Mesothelial cell of epicardium (in vitro differentiated cells): ENCODE measurements at places on chromosomes 13 and 19. TPM values are rescaled to one million over a fixed set of nuclear protein-coding genes. Genes with fewer than 3 reads are reported as not detected.
A peak's percentile ranks its signal among the peaks of the same experiment; 100 is the strongest.

DNA sequence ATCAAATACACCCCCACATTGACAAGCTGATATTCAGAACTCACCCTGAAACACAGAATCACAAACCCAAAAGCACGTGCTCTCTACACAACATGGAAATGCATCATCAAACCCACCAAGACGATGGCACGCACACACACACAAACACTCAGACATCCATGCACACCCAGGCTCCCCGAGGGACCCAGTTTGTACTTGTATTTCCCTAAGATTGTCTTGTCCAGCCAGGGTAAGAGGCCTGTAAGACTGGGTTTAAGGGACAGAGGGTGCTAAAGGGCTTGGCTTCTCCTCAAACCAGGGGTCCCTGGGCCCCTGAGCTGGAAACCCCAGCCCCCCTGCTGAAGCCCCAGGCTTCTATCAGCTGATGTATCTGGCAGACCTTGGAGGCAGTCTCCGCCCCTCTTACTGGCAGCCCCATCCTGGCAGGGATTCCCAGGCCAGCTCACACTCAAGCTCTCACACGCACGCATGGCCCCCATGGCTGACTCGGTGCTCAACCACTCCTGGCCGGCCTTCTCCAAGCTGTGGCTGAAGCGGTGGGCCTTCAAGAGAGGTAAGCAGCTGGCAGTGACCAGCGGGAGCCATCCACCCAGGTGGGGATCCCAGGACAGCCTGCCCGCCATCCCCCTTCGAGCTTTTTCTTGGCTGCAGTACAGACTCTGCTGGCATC, 6.5 kb downstream of the ARHGEF18 start:
- no peak for DNase-seq
- no peak overlapping the region for H3K4me3 ChIP-seq
- H3K4me1 ChIP-seq, result peaks cover 2% of the 10 kb centered on the region
- peaks cover 4% of the 10 kb centered on the region for H3K36me3 ChIP-seq
- peaks cover 4% of the 10 kb centered on the region for H3K27me3 ChIP-seq

GRCh38 chr13:85287528-85287927, 511.7 kb downstream of the SLITRK6 start:
- DNase-seq, result no peak
- no peak overlapping the region for H3K4me3 ChIP-seq
- no peaks in the 10 kb centered on the region for H3K36me3 ChIP-seq

DNA sequence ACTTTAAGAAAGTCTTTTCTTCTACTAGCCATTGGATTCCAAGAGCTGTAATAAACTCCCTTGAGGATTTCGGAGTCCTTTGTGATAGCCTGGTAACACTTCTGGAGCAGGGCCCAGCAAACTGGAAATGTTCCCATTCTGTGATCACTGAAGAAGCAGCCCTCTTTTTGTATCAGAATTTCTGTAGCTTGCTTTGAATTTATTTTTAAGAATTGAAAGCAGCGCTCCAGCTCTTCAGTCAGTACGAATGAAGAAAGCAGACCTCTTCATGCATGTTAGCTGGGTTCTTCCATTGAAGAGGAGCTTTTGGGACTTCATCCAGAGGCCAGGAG, 141.5 kb downstream of the AKAP11 start:
- H3K36me3 ChIP-seq, result no peaks in the 10 kb centered on the region
- peaks cover 4% of the 10 kb centered on the region for H3K4me1 ChIP-seq
- no peak overlapping the region for H3K4me3 ChIP-seq
- peaks cover 29% of the 10 kb centered on the region for H3K27me3 ChIP-seq

GRCh38 chr13:88919970-88920628, 1248.9 kb downstream of the SLITRK5 start:
- no peaks in the 10 kb centered on the region for H3K27me3 ChIP-seq
- H3K27ac ChIP-seq, result no peak overlapping the region

DNA sequence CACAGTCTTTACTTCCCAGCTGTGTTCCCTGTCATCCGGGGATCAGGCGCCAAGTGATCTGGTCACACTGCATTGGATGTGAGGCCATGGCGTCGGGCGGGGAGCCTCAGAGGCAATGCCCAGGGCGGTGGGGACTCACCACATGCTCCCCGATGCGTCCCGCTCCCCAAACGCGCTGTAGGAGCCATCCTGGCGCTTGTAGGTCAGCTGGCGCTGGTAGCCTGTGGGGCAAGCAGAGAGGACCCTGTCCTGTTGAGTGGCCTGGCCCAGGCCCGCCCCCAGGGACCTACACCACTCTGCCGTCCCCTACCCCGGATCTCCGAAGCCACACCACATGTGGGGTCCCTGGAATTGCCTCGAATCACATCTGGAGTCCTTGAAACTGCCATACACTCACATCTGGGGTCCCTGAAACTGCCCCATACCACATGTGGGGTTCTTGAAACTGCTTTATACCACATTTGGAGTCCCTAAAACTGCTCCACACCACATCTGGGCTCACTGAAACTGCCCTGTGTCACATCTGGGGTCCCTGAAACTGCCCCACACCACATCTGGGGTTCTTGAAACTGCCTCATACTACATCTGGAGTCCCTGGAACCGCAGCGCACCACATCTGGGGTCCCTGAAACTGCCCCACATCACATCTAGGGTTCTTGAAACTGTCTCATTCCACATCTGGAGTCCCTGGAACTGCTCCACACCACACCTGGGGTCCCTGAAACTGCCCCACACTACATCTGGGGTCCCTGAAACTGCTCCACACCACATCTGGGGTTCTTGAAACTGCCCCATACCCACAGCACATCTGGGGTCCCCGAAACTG, 33.2 kb downstream of the F2RL3 start:
- H3K4me1 ChIP-seq, result no peaks in the 10 kb centered on the region

GRCh38 chr13:19023115-19023514, 158.5 kb downstream of the TUBA3C start:
- no peak for DNase-seq
- no peak overlapping the region for H3K27ac ChIP-seq
- H3K27me3 ChIP-seq, result no peaks in the 10 kb centered on the region
- no peak overlapping the region for H3K4me3 ChIP-seq

- H3K27me3 ChIP-seq, result no peaks in the 10 kb centered on the region
- no peaks in the 10 kb centered on the region for H3K36me3 ChIP-seq
- no peak overlapping the region for H3K4me3 ChIP-seq
- DNase-seq, result no peak
Observed at GRCh38 chr13:62113179-62113578, 697.5 kb upstream of the PCDH20 start.

- H3K4me1 ChIP-seq, result peaks cover 36% of the 10 kb centered on the region
- H3K27ac ChIP-seq, result no peak overlapping the region
- peaks cover 1% of the 10 kb centered on the region for H3K27me3 ChIP-seq
- peaks cover 3% of the 10 kb centered on the region for H3K36me3 ChIP-seq
Observed at GRCh38 chr13:27267596-27267995, 3.0 kb upstream of the RASL11A start.

DNA sequence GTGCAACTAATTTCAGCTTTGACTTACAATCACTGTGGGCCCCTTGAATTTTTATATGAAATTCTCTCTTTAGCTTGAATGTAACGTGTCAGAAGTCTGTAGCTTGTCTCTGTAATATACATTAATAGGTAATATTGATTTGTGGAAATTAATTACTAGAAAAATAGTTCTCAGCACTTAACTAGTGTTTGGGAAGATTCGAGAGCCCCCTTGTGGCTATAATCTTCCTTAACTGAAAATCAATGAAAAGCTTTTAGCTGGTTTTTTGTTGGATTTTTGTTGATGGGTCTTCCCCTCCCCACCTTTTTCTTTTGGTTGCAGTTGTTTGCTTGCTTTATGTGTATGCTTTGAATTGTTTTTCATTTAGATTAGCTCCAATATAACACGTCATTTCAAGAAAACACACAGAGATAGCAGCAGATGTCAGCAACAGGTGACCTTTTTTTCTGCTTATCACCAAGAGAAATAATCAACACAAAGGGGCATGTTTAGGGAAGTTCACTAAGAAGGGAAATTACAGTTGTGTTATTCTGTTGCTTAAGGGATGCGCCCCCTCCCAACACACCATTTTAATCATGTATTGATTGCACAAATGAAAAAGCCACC, 176.8 kb downstream of the OXGR1 start:
- DNase-seq, result no peak
- H3K36me3 ChIP-seq, result peaks cover 3% of the 10 kb centered on the region
- no peaks in the 10 kb centered on the region for H3K4me1 ChIP-seq
- H3K27me3 ChIP-seq, result peaks cover 3% of the 10 kb centered on the region
- H3K4me3 ChIP-seq, result no peak overlapping the region

DNA sequence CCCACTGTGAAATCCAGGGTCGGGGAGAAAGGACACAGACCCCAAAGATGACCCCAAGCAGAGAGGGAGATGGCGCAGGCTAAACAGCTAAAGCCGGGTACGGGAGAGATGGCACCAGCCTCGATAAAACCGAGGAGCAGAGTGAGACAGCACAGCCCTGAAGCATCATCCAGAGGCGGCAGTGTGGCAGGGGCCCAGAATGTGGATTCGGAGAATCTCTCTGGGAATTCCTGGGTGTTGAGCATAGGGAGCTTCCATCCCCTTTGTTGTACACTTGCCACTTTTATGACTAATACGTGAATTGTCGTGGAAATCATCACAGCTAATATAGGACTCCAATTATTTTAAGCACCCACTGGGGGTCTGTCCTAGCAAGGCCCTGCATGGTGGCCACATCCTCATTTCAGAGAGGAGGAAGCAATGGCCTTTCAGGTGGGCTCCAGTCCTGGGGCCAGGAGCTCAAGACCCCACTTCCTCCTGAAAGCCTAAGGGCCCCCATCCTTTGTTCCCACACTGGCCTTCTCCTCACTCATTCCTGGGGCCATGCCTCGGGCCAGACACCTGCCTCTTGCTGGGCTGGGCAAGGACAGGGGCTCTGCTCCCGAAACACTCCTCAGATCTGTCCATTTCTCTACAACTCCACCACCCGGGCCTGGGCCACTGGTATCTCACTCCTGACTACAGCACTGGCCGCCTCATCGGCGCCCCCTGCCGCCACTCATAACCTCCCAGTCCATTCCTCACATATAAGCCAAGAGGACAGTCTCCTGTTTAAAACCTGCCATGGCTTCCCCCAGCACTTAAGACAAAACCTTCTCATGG, 29.3 kb upstream of the ATP1A3 start:
- peaks cover 11% of the 10 kb centered on the region for H3K4me1 ChIP-seq
- peaks cover 1% of the 10 kb centered on the region for H3K27me3 ChIP-seq
- no peak overlapping the region for H3K27ac ChIP-seq
- no peak overlapping the region for H3K4me3 ChIP-seq
- H3K36me3 ChIP-seq, result peaks cover 9% of the 10 kb centered on the region

DNA sequence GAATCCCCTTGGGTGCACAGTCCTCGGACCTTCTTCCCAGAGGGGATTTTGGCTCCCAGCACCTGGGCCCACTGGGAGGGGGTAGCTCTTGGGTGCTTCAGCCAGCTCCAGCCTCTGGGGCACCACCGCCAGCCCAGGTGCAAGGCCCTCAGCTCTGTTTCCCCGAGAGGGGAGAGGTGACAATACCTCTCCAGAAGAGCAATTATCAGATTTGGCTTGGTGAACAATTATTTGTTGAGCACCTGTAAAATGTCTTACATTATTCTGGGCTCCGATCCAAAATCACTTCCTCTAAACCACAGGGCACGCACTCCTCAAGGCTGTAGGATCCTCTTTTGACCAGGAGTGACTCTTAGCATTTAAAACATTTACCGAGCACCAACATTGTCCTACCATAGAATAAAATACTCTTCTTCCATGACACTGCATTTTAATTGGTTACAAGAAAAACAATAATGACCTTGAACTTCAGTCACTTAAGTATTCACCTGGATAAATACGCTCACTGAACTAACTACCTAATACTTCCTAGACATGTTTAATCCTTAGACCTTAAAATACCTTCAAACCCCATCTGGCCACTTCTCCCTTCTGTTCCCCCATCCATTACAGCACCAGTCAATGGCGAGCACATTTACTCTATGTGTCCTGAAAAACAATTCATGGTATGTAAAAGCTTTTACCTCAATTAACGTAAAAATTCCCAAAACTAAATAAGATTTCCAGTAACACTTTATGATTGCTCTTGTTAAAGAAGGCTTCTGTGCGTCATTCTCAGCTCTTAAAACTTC, 54.8 kb downstream of the ABCC4 start:
- H3K27ac ChIP-seq, result no peak overlapping the region
- no peaks in the 10 kb centered on the region for H3K36me3 ChIP-seq
- H3K27me3 ChIP-seq, result peaks cover 2% of the 10 kb centered on the region
- H3K4me3 ChIP-seq, result no peak overlapping the region
- DNase-seq, result no peak
- peaks cover 9% of the 10 kb centered on the region for H3K4me1 ChIP-seq

DNA sequence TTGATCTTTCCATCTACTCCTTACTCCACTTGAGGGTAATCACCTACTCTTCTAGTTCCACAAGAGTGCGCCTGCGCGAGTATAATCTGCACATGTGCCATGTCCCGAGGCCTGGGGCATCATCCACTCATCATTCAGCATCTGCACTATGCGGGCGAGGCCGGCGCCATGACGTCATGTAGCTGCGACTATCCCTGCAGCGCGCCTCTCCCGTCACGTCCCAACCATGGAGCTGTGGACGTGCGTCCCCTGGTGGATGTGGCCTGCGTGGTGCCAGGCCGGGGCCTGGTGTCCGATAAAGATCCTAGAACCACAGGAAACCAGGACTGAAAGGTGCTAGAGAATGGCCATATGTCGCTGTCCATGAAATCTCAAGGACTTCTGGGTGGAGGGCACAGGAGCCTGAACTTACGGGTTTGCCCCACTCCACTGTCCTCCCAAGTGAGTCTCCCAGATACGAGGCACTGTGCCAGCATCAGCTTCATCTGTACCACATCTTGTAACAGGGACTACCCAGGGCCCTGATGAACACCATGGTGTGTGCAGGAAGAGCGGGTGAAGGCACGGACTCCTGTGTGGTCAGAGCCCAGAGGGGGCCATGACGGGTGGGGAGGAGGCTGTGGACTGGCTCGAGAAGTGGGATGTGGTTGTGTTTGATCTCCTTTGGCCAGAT, 2.7 kb upstream of the KLK2 start:
- no peak overlapping the region for H3K27ac ChIP-seq
- no peak for DNase-seq
- peaks cover 70% of the 10 kb centered on the region for H3K27me3 ChIP-seq
- H3K4me1 ChIP-seq, result no peaks in the 10 kb centered on the region

- H3K4me1 ChIP-seq, result peaks cover 12% of the 10 kb centered on the region
- H3K27me3 ChIP-seq, result no peaks in the 10 kb centered on the region
- H3K36me3 ChIP-seq, result peaks cover 16% of the 10 kb centered on the region
- no peak overlapping the region for H3K27ac ChIP-seq
Observed at GRCh38 chr19:10110076-10110971, 1.2 kb upstream of the P2RY11 start.

GRCh38 chr13:40960716-40961115, 58.4 kb downstream of the ELF1 start:
- H3K27ac ChIP-seq, result peak overlapping the region; percentile 30
- no peak overlapping the region for H3K4me3 ChIP-seq
- no peaks in the 10 kb centered on the region for H3K4me1 ChIP-seq
- H3K27me3 ChIP-seq, result no peaks in the 10 kb centered on the region
- DNase-seq, result no peak
- H3K36me3 ChIP-seq, result peaks cover 29% of the 10 kb centered on the region

- no peak overlapping the region for H3K27ac ChIP-seq
- H3K4me1 ChIP-seq, result peaks cover under 1% of the 10 kb centered on the region
- H3K36me3 ChIP-seq, result no peaks in the 10 kb centered on the region
Observed at GRCh38 chr13:113145911-113146598, 12.4 kb upstream of the PROZ start.

- no peak for DNase-seq
- H3K27ac ChIP-seq, result no peak overlapping the region
Observed at GRCh38 chr13:114024603-114025404, 50.9 kb upstream of the C13orf46 start.

Gene SERP2
- total RNA-seq, result 3.9 to 5.4 TPM (median 4.8 TPM) in 3 replicates

Gene COX6B2
- total RNA-seq, result 7.3 to 11.5 TPM (median 7.3 TPM) in 3 replicates

Gene RNF225
- 0.83 to 1.3 TPM (median 1.2 TPM) in 3 replicates for total RNA-seq

Gene DCLK1
- 21.7 to 23.1 TPM (median 22.6 TPM) in 3 replicates for total RNA-seq

Gene GPR12
- total RNA-seq, result not detected in 3 replicates

Gene RTBDN
- not detected in 3 replicates for total RNA-seq

Gene ZNF560
- total RNA-seq, result not detected in 3 replicates

Gene UNC13A
- 0.41 to 1.1 TPM (median 0.60 TPM) in 3 replicates for total RNA-seq

Gene NR2C2AP
- total RNA-seq, result 9.4 to 11.8 TPM (median 10.1 TPM) in 3 replicates

Gene FSD1
- 16.4 to 17.7 TPM (median 17.1 TPM) in 3 replicates for total RNA-seq
